ENCODE measurements at places on chromosomes 7 and 10. TPM values are rescaled to one million over a fixed set of nuclear protein-coding genes. Genes with fewer than 3 reads are reported as not detected.

PRSS37 gene
- polyA plus RNA-seq, result 1.3 TPM

PNLIPRP2 gene
- polyA plus RNA-seq, result 0.10 TPM

KLF14 gene
- 0.51 TPM for polyA plus RNA-seq

DNA sequence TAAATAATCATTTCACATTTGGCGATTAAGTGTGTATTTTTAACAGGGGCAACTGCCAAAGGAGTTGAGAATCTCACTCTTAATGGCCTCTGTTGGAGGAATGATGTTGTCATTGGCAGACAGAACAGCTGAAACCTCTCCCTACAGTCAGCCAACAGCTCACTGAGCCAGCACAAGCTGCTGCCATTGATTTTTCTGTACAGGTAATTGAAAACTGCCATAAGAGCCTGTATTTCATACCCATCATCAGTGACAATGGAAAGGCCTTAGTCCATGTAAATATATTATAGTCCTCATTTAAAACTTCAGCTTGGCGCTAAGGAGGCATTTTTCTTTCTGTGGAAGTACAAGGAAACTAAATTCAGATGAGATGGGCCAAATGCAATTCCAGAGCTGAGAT, 28.1 kb upstream of the PTN start:
- no peak for DNase-seq

Data from left renal cortex interstitium (tissue), 4 donors.